ENCODE measurements at places on chromosomes 13 and 19.

GRCh38 chr13:67935626-67936025 is 705.5 kb upstream of the PCDH9 start:
- DNase-seq: no peak
- H3K27me3 ChIP-seq: no peaks in the 10 kb centered on the region
- H3K4me3 ChIP-seq: no peak overlapping the region
- no peaks in the 10 kb centered on the region for H3K4me1 ChIP-seq
- no peaks in the 10 kb centered on the region for H3K36me3 ChIP-seq

DNA sequence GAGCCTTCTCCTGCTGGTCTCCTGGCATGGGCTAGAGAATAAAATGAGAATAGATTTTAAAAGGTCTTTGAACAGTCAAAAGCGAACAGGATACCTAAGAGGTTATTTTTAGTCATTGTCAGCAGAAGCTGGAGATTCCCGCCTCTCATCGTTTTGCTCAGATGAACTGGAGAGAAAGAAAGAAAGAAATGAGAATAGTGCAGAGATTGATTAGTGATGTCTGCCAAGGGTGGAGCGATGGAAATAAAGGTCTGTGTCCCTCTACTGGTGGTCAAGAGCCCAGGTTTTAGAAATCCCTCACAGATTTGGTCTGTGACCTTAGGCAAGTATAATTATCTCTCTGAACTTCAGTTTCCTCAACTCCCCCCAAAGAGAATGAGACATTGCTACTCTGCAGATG is 5.3 kb downstream of the NCAN start:
- H3K27me3 ChIP-seq: no peaks in the 10 kb centered on the region
- H3K36me3 ChIP-seq: no peaks in the 10 kb centered on the region
- DNase-seq: no peak
- H3K27ac ChIP-seq: no peak overlapping the region
- no peaks in the 10 kb centered on the region for H3K4me1 ChIP-seq

DNA sequence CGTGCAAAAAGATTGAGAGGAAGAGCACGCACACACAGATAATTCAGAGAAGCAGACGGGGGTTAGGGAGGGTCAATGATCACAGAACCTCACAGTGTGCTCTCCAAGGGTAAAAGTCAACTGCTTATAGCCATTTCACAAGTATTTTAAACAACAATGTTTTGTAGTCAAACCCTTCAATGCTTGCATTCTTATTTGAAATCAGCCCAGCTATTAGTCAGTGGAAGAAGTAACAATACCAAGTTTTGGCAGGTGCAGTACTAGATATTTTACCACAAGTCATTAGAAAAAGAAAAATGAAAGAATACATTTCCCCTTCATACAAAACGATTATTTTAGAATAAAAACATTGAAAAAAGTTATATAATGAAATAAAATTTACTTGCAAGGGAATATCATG is 2.6 kb downstream of the CSNK1A1L start:
- no peak overlapping the region for H3K4me3 ChIP-seq
- H3K27ac ChIP-seq: no peak overlapping the region
- DNase-seq: no peak
- H3K27me3 ChIP-seq: no peaks in the 10 kb centered on the region
- H3K36me3 ChIP-seq: no peaks in the 10 kb centered on the region

DNA sequence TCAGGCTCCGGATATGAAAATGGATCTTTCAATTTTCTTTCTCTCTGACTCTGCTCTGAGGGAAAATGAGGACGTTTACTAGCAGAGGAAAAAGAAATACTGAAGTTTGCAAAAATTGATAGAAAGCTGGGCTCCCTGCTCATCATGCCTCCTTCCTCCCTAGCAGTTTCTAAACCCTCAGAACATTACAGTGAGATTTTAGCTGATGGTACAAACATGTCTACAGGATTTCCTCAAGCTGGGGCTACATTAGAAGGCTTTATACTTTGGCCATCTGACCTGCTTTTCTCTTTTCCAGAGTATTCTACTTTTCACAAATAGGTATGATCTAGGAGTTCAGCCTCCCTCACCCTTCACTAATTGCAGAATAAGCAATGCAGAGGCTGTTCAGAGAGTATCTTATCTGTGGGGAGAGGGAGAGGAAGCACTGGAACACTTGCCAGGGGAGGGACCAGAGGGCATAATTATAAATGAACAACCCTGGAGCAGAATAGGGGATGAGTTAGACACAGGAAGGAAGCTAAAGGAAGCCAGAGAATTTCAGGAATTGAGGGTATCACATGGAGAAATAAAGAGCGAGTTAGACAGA is 30.0 kb downstream of the CEACAM1 start:
- H3K27me3 ChIP-seq: no peaks in the 10 kb centered on the region
- peaks cover 24% of the 10 kb centered on the region for H3K4me1 ChIP-seq
- DNase-seq: no peak
- peak overlapping the region; percentile 44 for H3K27ac ChIP-seq
- H3K36me3 ChIP-seq: no peaks in the 10 kb centered on the region

- H3K27ac ChIP-seq: no peak overlapping the region
- no peak overlapping the region for H3K4me3 ChIP-seq
- H3K27me3 ChIP-seq: no peaks in the 10 kb centered on the region
- H3K4me1 ChIP-seq: no peaks in the 10 kb centered on the region
- H3K36me3 ChIP-seq: no peaks in the 10 kb centered on the region
Measured at GRCh38 chr13:72886272-72887067, 104.5 kb downstream of the PIBF1 start.

- no peak overlapping the region for H3K4me3 ChIP-seq
- H3K4me1 ChIP-seq: no peaks in the 10 kb centered on the region
Measured at GRCh38 chr19:38425222-38425809, 703 bp downstream of the RASGRP4 start.

- no peak overlapping the region for H3K4me3 ChIP-seq
- no peak overlapping the region for H3K27ac ChIP-seq
- no peaks in the 10 kb centered on the region for H3K27me3 ChIP-seq
Measured at GRCh38 chr13:113976711-113977684, 3.1 kb upstream of the C13orf46 start.

DNA sequence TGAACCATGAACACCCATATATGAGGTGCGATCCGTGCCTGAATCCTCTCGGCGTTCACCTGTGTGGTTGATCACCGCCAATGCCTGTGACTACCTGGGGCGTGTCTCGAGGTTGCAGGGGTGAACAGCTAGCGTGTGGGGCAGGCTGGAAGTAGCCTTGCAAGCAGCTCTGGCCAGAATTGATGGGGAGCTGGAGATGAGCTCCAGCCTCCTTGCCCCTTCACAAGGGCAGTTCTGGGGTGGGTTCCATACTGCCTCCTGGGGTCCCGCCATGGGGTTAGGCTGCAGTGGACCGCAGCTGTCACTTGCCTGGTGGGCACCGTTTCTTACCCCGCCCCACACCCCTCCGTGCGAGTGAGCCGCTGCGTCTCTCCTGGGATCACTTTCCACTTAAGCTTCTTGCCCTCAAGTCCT is 154.5 kb upstream of the SOX1 start:
- H3K27me3 ChIP-seq: no peaks in the 10 kb centered on the region
- no peak for DNase-seq
- no peaks in the 10 kb centered on the region for H3K4me1 ChIP-seq
- no peak overlapping the region for H3K4me3 ChIP-seq

DNA sequence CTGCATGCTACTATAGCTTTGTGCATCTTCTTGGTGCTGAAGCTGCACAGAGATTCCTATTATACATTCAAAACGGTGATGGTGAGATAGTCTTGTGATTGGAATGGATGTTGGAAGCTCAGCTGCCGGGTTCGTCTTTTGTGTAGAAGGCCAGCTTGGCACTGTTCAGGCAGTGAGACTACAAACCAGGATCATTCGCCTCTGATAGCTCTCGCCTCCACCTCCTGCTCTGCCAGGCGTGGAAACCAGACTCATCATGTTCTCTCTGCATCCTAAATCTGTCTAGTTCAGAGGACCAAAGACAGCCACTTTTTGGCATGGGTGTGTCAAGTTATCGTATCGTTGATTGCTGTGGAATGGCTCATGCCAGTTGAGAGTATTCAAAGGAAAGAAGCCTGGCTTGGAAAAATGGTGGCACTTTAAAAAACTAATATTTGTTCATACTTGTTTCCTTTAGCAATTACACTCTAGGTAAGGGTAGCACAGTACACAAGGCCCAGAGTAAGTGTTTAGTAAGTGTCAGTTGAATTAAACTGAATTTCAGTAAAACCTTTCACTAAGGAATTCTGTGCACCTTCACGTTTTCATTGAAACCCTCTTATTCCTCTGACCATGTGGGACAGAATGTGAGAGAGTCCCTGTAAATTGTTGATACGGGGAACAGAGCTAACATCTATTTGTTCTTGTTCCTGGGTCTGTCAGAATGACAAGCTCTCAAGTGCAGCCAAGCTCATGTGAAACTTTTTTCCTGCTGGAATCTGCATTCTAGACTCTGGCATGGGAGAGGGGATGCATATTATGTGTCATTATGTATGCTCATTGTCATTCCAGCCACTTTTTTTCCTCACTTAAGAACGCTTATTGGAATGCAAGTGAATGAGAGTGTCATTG is 69.8 kb downstream of the DPY19L3 start:
- no peak for DNase-seq
- no peak overlapping the region for H3K27ac ChIP-seq
- no peaks in the 10 kb centered on the region for H3K27me3 ChIP-seq
- H3K4me3 ChIP-seq: no peak overlapping the region
- no peaks in the 10 kb centered on the region for H3K4me1 ChIP-seq

DNA sequence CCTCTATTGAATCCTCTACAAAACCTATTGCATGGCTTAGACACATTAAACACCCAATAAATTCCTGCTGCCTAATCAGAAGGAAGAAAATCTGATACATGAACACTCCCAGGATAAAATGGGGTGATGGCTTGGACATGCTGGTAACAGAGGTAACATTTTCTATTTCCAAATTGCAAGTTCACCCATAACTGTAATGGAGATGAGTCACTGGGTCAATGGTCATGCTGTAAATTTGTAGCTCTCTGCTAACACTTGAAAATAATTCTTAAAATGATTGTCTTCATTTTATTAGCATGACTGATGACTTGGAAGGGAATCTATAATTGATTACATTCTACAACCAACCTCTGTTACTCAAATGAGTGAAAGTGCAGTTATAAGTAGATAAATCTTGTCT is 434.1 kb downstream of the FGF14 start:
- DNase-seq: no peak
- H3K4me3 ChIP-seq: no peak overlapping the region
- H3K27ac ChIP-seq: no peak overlapping the region

DNA sequence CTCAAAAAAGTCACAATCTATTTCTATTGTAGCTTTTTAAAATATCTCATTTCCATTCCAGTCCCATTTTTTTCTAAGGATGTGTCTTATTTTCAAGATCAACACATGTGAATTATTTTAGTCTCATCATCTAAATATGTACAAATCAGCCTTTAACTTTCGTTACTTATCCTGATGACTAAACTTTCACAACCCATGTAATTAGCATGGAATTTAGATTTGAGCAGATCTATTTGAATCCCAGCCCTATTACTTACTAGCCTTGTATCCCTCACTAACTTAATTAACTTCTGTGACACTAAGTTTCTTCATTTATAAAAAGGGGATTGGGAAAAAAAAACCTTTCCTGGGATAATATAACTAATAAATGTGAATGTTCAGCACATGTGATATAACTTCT is 81.1 kb downstream of the UFM1 start:
- H3K36me3 ChIP-seq: no peaks in the 10 kb centered on the region
- H3K27me3 ChIP-seq: no peaks in the 10 kb centered on the region
- H3K27ac ChIP-seq: no peak overlapping the region
- no peak for DNase-seq
- H3K4me3 ChIP-seq: no peak overlapping the region

- H3K27me3 ChIP-seq: no peaks in the 10 kb centered on the region
- DNase-seq: no peak
- H3K27ac ChIP-seq: no peak overlapping the region
- H3K36me3 ChIP-seq: no peaks in the 10 kb centered on the region
- H3K4me1 ChIP-seq: no peaks in the 10 kb centered on the region
Measured at GRCh38 chr13:101726681-101727080, 274.2 kb downstream of the ITGBL1 start.

- peak overlapping the region; percentile 35 for H3K4me3 ChIP-seq
- H3K4me1 ChIP-seq: peaks cover 9% of the 10 kb centered on the region
Measured at GRCh38 chr19:45528149-45528743, 21.0 kb downstream of the VASP start.

DNA sequence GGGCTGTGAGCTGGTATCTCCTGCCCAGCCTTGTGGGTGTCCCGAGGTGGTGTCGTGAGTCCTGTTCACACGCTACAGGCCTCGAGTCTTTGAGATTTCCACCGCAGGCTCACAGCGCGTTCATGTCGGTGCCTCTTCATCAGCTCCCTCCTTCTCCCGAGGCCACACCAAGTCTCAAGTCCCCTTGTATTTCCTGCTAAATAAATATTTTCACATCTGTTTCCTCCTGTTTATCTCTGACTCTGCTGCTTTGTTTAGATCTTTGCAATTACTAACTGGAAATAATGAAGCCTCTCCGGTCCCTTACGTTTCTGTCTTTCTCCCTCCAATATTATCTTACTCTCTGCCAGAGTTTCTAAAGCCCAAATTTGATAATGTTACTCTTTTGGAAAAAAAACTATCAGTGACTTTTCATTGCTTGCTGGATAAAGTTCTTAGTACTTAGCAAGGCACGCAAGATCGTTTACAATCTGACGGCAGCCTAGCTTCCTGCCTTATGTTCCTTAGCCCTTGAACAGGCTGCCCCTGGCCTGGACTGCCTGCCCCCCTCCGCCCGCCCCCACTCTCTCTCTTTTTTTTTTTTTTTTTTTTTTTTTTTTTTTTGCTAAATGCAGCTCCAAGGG is 130.5 kb upstream of the RNF113B start:
- no peaks in the 10 kb centered on the region for H3K27me3 ChIP-seq
- peak; percentile 48 for DNase-seq
- H3K27ac ChIP-seq: peak overlapping the region; percentile 46
- H3K4me1 ChIP-seq: peaks cover 13% of the 10 kb centered on the region
- no peaks in the 10 kb centered on the region for H3K36me3 ChIP-seq

- no peak overlapping the region for H3K4me3 ChIP-seq
- no peaks in the 10 kb centered on the region for H3K36me3 ChIP-seq
- H3K4me1 ChIP-seq: peaks cover 66% of the 10 kb centered on the region
- no peak overlapping the region for H3K27ac ChIP-seq
- H3K27me3 ChIP-seq: no peaks in the 10 kb centered on the region
- no peak for DNase-seq
Measured at GRCh38 chr19:18843960-18844359, 12.2 kb downstream of the UPF1 start.

GRCh38 chr13:102945324-102945815 is 99.5 kb downstream of the ERCC5 start:
- no peak overlapping the region for H3K27ac ChIP-seq
- H3K4me3 ChIP-seq: no peak overlapping the region
- no peaks in the 10 kb centered on the region for H3K4me1 ChIP-seq
- H3K27me3 ChIP-seq: no peaks in the 10 kb centered on the region
- no peaks in the 10 kb centered on the region for H3K36me3 ChIP-seq

Measured in testis (tissue), 5 donors.